ENCODE measurements at places on chromosomes 1 and 21.

DNA sequence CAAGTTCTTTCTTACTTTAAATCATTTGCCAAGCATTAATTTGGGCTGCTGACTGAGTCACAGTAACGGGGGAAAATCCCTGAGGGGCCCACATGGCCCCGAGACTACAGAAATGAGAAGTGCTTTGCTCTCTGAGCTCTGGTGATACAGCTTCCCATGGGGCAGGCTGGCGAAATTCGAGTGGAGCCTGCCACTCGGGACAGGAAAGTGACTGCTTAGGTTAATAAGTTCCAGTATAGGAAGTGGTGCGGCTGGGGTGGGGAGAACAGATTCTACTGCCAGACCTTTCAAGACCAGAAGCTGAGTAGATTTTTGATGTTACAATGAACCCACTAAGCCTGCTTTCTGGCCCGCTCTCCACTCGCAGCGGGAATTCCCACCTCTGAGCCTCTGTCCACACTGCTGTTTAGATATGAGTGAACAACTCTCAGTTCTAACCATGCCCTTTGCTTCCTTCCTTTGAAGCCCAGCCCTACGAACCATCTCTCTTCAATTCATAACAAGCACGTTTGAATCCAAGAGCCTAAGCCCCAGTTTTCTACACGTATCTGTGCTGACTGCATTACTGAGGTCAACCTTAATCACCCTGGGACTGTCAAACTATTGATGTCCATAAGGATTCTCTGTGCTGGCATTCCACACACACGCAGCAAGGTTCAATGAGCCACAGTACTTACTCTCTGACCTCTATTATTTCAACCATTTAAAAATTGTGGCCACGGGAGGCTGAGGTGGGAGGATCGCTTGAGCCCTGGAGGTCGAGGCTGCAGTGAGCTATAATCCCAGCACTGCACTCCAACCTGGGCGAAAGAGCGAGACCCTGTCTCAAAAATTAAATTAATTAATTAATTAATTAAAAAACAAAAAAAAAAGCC lies 9.6 kb downstream of the ZBTB17 start:
- DNase-seq = no peak

DNA sequence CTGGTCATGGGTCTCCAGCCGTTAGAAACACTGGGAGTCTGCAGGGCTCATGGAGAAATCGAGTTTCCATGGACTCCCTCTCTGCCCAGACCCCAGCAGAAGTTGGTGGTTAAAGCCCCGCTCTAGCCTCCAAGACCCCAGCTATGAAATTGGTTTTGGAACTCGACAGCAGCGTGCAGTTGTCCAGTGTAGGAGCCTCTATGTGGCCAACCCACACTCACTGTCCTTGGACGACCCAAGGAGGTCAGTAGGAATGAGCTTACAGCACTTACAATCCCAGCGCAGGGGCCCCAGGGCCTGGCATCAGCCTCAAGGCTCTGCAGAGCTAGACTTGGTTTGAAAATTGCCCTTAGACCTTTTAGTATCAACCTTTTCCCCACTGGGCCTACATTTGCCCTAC lies 3.2 kb upstream of the PRDM16 start:
- no peak for DNase-seq

GRCh38 chr21:44905728-44906090 lies 15.0 kb downstream of the ITGB2 start:
- no peak for DNase-seq

DNA sequence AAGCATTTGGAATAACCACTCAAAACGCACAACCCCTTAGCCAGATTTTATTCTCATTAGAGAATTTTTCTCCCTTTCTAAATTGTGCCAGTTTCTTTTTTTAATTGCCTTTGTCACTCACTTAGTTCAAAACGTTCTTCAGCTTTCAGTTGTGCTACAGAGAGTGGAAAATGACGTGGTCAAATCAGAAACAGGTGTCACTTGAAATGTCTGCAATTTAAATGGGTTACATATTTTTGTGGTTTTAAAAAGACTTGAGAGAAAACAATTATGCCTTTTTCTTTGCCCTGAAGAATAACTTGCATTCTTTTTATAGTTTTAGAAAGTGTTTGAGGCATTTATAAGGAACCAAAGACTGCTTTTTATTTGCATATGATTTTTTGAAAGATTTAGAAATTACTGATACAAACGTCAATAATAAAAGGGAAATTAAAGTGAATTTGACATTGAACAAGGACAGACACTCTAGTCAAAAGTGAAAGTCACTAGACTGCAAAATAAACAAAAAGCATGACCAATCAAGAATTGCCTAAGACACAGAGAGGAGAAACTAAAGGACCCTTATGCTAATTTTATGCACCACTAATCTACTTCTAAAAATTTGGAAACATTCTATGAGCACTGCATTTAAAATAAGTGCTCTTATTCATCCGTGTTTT lies 191.0 kb downstream of the TPR start:
- no peak for DNase-seq

GRCh38 chr1:101314244-101314643 lies 77.4 kb downstream of the S1PR1 start:
- DNase-seq = peak; percentile 66

DNA sequence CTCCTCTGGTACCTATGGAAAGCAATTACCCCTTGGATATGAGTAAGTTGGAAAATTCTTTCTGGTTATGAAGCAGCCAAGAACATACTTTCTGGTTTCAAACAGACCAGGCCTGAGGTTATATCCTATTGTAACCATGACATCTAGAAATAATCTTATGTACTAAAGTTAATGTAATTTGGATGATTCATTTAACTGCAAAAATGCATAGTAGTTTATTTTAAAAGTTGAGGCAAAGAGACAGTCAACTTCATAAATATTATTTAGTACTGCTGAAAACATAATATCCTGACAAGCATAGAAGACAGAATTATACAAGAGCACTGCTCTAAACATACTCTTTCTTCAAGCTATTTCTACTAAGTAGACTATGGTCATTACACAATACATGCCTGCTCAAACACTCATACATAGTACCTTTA lies 25.5 kb downstream of the ODF2L start:
- no peak for DNase-seq

DNA sequence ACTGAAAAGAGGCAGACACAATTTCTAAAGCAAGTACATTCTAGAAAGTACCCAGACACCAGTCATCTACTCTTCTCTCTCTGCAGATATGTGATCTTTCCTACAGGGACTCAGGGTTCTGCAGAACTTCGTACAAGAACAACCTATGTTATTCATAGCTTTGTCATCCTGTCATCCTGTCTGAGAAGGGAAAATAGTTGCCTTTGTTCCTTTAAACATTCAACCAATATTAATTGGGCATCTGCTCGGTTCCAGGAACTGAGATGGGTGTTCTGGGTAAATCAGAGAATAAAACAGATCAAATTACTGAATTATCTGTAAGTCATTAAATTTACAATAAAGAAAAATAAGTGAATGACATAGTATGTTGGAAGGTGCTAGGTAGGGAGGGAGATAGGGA lies 504.9 kb downstream of the MATN1 start:
- DNase-seq = no peak

DNA sequence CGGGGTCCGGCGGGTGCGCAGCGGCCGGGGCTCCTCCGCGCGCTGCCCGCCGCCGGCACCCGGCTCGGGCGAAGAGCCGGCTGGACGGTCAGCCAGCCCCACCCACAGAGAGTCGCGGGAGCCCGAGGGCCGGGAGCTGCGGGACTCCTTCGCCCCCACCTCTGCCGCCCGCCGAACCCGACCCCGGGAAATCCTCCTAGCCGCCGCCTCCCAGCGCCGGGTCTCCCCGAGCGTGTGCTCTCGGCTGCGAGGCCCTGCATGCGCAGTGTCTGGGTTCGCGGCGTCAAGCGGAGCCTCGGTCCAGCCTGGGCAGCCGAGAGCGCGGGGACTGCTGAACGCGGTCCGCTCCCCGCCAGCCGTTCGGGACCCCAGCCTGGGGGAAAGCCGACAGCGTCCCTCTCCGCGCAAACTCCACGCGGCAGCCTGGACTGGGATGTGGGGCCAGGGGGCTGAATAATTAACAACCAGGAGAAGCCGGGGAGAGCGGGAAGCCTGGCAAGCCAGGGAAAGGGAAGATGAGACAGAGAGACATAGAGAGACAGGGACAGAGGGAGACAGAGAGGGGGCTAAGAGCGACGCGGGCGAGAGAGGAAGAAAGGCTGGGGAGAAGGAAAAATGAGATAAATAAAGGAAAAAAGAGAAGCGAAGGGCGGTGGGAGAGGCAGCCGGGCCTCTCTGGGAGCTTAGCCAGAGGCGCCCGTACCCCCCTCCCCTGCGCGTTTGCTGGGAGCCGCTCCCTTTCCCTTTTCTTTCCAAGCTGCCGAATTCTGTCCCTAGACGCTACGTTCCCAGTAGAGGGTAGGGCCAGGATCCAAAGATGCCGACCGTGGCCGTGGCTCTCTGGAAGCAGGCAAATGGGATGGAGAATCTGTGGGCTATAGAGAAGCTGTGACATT lies 64.2 kb downstream of the MEF2D start:
- DNase-seq = no peak

DNA sequence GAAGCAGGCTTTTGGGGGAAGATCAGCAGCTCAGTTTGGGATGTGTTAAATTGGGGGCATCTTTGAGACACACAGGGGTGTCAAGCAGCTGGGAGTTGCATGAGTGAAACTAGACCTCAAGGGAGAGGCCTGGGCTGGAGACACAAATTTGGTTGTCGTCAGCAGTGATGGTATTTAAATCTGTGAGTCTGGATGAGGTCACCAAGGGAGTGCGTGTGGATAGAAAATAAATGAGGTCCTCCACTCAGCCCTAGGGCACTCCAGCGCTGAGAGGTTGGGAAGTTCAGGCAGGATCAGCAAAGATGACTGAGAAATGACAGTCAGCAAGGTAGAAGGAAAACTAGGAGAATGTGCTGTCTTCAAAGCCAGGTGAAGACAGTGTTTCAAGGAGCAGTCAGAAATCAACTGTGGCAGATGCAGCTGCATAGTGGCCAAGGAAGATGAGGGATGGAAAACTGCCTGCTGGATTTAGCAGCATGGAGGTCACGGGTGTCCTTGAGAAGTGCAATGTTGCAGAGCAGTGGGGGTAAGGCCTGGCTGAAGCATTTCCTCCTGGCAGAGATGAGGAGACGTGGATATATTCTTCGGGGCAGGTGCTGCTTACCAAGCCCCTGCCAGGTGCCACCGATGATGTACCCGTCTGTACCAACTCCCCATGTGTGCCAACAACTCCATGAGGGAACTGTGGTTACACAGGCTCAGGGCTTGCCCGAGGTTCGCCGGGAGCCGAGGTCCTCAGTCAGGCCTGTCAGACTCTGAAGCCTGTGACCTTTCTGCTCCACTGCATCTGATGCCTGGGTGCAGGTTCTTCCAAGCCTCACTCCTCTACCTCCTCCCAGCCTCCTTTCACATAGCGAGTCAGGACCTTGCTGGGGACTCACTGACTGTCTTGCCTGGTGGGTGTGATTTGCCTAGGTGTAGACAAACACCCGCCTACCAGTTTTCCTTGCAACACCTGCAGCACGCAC lies 11.3 kb downstream of the MAP7D1 start:
- DNase-seq = no peak

- peak; percentile 86 for DNase-seq
Measured at GRCh38 chr1:158019171-158019868, 25.9 kb downstream of the KIRREL1 start.

DNA sequence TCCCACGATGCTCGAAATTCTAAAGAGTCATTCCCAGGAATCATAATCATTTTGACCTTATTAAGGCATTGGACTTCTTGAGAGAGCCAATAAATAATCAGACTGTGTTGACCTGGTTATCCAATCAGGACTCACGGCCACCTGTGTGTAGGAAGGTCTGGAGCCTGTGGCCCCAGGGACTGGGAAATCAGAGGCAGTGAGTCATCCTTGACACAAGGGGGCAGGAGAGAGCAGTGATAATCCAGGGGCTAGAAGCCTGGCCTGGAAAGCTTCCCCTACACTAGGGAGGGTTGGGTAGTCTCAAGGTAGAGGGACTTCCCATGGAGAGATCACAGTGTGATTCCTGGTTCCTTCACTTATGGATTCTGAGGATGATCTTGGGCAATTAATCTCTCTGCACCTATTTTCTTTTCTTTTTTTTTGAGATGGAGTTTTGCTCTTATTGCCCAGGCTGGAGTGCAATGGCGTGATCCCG lies 4.7 kb downstream of the MR1 start:
- peak; percentile 76 for DNase-seq

- peak; percentile 84 for DNase-seq
Measured at GRCh38 chr1:206544562-206545257, 37.4 kb downstream of the RASSF5 start.

DNA sequence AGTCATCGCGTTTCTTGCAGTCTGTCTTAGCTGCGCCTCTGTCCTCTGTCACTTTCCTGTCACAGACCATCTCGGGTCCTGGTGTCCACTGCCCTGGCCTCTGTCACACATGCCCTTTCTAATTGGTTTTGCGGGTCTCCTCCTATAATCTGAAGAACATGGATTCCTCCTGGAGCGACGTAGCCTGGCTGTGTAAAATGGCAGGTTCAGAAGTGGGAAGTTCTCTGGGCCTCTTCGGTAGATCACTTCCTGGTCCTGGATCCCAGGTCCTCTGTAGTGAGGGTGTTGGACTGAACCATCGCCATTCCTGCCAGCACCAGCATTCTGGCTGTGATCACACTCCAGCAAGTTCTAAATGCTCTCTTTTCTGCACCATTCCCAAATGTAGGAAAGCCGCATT lies 857 bp downstream of the FAM3B start:
- no peak for DNase-seq

- no peak for DNase-seq
Measured at GRCh38 chr21:45835301-45836267, 146.0 kb upstream of the COL6A1 start.

DNA sequence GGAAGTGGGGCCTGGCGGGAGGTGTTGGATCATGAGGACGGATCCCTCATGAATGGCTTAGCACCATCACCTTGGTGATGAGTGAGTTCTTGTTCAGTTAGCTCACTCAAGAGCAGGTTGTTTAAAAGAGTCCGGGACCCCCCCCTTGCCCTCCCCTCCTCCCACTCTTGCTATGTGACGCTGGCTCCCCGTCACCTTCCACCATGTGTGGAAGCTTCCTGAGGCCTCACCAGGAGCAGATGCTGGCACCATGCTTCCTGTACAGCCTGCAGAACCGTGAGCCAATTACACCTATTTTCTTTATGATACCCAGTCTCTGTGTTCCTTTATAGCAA lies 3.0 kb upstream of the SLC19A1 start:
- DNase-seq = no peak

- no peak for DNase-seq
Measured at GRCh38 chr1:60130703-60131102, 57.1 kb upstream of the C1orf87 start.

GRCh38 chr1:210830034-210831028 lies 303.6 kb downstream of the KCNH1 start:
- no peak for DNase-seq

DNA sequence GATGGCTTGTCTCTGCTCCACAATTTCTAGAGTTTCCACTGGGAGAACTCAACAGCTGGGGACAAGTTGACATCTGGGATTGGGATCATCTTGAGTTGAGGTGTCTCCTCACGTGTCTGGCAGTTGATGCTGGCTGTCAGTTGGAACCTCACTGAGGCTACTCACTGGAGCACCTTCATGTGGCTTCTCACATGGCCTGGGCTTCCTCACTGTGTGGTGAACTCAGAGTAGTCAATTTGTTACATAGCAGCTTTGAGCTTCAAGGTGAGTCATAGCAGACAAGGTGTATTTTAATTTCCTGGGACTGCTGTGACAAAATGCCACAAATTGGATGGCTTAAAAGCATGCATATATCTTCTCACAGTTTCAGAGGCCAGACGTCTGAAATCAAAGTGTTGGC lies 44.0 kb downstream of the NTNG1 start:
- no peak for DNase-seq

- DNase-seq = no peak
Measured at GRCh38 chr1:232598837-232599177, 31.1 kb downstream of the SIPA1L2 start.
